ENCODE measurements at places on chromosomes 12 and 14. TPM values are rescaled to one million over a fixed set of nuclear protein-coding genes. Genes with fewer than 3 reads are reported as not detected.

The GPX2 gene
- not detected for total RNA-seq

DNA sequence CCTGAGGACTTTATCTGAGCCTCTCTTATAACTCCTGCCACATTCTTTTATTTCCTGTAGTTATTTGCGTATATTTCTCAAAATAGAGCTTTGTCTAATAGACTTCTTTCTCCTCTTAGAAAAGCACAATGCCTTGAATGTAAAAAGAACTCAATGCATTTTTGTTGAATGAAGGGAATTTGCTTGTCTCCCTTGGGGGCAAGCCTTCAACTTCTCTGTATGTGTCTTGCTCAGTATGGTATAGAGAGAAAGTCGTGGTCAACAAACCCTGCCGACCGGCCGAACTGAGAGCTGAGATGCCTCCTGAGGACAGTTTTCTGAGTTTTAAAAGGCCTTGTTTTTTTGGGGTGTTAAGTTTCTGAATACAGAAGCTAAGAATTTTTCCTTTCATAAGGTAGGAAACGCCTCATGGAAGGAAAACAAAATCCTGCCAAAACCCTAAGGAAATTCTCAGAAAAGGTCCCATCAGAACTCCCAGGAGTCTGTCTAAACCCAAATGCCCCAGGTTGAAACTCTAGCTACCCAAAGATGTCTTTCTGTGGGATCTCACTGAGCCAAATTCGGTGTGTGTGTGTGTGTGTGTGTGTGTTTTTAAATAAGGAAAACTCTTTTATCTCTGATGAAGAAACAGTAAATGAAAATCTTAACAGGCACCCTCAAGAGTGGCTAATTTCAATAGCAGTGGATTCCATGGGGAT is 136.6 kb downstream of the C12orf75 start:
- DNase-seq = no peak

DNA sequence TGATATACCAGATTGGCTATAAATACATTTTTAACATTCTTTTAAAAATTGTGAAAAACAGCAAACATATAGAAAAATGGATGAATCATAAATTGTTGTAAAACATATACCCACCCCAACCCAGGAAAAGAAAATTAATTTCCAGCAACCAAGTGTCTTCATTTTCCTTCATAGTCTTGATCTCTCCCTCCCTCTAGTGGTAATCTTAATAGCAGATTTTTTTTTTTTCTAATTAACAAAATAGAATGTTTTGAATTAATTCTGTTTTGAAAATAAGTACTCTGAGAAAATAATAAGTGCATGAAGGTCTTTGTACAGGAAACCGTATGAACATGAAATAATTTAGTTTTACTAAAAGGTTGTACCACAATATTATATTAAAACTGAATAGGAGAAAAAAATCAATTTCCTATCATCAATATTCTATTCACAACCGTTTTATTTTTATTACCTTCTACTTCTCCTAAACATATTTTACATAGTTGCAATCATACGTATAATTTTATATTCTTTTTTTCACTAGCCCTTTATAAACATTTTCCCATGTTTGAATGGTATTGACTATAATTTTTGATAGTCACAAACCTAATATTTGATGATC is 7.0 kb downstream of the ETNK1 start:
- no peak for DNase-seq

GRCh38 chr12:65306366-65307168 is 28.1 kb downstream of the MSRB3 start:
- DNase-seq = peak; percentile 55
